ENCODE measurements at places on chromosomes 3 and 15.

DNA sequence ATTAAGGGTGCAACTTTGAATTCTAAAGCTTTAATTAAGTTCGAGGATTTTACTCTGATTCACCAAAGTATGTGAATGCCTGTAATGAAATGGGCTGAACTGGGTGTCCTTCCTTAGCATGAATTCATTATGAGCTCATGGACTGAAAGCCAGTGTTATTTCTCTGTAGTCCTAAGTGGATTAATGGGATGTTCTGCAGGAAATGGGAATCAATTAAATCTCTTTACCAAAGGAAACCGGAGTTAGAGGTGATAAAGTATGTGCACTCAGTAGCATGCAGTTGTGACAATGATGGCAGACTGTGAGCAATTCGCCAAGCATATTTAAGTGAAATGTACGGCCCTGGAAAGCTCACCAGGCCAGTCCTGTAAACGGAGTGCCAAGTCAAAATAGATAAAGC is 138.7 kb downstream of the CHL1 start:
- DNase-seq, result no peak

DNA sequence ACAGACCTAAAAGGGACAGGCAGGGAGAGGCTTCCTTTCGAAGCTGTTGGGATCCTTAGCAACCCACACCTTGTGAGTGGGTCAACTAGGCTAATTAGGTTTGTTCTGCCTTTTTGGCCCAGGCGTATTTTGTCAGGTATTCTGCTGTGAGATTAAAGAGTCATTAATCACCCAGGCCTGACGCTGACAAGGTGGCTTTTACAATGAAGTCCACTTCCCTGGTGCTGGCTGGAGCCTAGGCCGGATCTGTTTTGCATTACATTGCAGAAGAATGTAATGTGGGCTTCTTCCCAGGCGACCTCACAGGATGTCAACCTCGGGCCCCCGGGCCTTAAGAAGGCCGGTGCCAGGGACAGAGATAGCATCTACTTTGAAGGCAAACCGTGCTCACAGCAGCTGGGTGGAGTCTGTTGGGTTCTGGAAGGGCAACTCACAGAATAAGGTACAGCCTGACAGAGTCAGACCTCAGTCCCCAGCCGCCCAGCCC is 76.9 kb downstream of the HES1 start:
- DNase-seq, result no peak

DNA sequence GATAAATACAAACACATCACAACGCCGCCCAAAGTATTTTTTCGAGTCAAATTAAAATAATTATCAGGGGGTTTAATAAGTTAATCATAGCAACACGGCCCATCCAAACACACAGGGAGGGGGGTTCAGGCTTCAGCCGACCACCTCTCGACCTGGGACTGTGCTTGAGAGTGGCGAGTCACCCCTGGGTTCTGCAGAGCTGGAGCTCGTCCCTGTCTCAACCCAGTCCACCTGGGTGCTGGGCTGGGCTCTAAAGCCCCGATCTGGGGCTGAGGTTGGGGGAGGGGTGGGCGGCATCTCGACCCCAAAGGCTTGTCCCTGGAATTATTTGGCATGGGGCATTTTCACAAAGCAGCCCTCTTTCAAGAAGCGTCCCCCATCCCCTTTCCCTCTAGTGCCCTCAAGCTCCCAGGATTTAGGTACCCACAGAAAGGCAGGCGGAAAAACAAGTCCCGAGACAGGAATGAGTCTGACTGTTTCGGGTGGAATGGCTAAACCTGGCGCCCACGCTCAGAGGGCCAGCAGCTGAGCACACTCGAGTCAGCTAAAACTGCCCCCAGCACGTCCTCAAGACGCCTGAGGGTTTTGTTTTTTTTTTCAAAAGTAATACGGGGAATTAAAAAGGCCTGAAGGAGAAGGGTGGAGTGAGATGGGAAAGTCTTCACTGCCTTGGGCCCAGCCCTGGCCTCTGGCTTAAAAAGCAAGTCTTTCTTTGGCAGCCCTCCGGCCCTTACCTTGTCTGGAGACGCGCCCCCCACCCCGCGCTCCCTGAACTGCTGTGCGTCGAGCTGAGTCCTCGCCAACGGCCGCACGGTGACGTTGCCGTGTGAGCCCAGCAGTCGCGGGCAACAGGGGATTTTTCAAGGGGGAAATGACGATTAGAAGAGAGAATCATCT is 32.5 kb downstream of the NR2F2 start:
- DNase-seq, result no peak

DNA sequence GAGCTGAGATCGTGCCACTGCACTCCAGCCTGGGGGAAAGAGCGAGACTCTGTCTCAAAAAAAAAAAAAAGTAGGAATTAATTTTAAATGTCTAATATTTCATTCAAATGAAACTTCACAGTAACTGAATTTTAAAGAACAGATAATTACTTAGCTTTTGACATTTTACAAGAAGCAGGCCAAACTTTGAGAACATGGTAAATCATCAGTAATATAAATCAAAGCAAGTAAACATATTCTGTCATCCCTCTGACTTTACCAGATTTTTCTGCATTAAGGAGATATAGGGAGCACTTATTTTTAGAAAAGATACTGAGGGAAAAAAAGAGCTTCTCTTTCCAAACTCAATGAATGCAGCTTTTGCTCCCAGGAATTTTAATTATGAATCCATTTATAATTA is 37.0 kb downstream of the NR1I2 start:
- no peak for DNase-seq

DNA sequence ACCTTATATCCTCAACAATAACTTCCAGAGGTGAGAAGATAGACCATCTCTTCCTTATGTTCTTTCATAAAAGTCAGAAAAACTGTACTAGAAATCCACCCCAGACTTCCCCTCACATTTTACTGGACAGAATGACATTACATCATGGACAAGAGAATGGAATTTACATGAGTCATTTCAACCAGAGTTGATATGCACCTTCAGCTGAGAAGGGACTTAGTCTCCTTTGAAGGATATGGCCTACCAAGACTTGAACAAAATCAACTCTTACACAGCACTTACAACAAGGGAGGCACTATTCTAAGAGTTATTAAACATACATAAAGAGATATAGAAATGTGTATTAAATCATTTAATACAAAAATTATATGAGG is 380.0 kb upstream of the DPH6 start:
- no peak for DNase-seq

DNA sequence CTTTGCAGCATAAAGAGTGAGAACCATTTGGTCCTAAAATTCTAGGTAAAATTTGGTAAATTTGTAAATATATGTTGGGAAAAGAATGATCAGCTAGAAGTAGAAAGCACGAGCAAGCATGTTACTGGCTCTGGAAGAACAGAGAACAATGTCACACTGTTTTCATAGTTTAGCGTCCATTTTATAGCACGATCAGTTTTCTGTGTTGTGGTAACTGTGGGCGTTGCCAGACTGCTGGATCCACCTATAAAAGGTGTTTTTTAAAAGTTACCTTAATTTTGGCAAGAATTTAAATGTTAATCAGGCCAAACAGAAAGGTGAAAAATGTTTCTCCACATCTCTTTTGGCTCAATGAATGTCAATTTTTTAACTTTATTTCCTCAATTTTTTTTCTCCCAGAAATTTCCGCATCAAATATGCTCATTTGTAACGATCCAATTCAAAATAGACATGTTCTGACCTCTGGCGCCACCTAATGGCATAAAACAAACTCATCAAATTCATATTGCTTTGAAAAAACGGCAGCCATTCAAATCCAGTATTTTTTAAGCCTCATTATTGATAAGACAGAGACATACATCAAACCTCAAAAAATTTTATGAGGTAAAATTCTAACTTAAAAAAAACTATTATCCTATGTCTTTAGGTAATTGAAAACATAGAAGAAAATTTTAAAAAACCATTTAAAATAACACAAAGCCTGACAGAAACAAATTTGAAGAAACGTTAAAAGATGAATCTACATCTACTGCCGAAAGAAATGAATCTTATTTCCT is 5.5 kb upstream of the GP5 start:
- DNase-seq, result no peak

DNA sequence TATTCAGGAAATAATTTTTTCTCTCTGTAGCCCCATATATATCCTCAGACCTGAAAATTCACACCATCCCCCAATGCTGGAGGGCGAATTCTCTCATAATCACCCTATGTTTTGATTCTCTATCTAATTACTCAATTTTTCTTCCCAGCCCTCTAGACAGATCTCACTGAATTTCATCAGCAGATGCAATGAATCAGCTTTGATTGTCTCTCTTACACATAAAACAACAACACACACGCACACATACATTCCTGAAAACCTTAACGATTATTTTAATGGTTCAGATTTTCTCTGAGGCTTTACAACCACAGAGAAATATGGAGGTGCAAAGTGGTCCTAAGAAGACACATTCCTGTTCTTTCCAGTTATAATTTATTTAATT is 11.1 kb downstream of the RBMS3 start:
- no peak for DNase-seq

DNA sequence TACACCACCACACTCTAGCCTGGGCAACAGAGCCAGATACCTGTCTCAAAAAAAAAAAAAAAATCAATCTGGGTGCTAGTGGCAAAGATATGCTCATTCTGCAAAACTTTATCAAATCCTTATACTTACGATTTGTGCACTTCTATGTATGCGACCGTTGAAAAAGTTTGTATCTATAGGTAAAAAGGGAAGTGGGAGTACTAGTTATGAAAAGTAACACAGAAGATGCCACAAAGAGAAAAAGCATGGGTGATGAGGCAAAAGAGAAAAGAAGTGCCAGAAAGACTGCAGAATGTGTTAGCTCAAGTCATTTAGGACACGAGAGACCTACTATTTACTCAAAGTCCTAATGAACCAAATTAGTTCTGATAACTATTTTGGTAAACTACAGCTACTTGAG is 407.8 kb downstream of the SHQ1 start:
- no peak for DNase-seq
